ENCODE measurements at places on chromosomes 2 and 18. TPM values are rescaled to one million over a fixed set of nuclear protein-coding genes. Genes with fewer than 3 reads are reported as not detected.

DNA sequence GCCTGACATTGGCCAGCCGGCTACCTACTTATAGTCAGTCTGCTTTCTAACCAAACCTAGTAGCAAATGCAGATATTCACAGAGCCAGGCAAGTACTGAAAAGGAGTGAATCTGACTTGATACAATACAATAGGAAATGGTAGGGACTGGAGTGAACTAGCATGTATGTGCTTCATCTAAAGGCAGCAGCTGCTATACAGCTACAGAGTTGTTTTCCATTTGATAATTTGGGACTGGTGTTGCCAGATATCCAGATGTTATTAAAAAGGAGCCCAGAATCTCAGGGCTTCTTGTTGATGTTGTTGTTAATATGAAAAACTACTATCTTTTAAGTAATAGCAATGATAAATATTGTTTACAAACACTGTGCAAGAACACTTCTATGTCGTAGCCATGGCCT, 159.4 kb downstream of the BABAM2 start:
- DNase-seq, result peak; percentile 67

DNA sequence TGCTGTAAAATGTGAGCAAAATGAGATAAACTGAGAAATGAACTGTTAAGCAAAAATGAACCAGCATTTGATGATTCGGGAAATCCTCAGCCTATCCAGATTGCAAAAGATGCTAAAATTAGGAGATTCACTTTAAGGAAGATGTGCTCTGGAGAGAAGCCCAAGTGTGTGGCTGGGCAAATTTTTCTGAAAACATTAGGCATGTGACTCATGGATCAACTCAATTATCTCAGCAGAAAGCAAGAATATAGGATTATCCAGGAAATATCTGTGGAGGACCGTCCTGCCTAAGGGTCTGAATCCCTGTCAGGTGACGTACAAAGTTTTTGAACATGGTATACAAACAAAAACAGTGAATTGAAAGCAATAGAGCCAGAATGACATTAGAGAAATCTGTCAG, 1268.3 kb upstream of the TMEFF2 start:
- DNase-seq, result no peak

Gene CHPF
- total RNA-seq, result 35.9 TPM

DNA sequence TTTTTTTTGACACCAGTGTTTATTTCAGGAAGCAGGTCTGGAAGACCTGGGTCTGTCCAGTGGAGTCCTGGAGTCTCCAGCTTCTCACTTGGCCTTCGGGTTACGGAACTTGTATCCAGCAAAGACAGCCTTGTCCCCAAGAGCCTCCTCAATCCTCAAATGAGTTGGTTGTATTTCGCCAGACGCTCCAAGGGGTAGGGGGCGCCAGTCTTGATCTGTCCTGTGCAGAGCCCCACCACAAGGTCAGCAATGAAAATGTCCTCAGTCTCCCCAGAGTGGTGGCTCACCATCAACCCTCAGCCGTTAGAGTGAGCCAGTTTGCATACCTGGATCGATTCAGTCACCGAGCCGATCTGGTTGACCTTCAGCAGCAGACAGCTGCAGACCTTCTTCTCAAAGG, 21.9 kb downstream of the ASXL2 start:
- DNase-seq, result no peak

Gene SIX3
- not detected for total RNA-seq

- DNase-seq, result peak; percentile 77
Observed at GRCh38 chr2:28356095-28356911, 36.4 kb upstream of the FOSL2 start.

Gene LYPD6B
- total RNA-seq, result 12.3 TPM

DNA sequence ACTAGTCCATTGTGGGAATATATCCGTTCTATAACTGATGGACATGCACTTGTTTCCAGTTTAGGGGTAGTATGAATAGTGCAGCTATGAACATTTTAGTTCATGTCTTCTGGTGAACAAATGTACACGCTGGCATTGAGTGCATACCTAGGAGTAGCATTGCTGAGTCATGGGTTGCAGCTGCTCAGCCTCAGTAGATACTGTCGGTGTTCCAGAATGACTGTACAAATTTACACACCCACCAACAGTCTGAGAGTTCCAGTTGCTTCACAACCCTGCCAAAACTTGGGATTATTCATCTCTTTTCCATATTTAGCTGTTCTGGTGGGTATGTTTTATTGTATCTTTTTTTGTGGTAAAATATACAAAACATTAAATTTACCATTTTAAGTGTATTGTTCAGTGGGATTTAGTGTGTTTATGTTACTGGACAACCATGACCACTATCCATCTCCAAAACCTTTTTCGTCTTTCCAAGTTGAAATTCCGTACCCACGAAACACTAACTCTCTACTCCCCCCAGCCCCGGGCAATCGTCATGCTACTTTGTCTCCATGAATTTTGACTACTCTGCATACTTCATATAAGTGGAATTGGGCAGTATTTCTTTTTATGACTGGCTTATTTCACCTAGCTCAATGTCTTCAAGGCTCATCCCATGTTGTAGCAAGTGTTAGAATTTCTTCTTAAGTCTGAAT, 281.0 kb downstream of the PRKCE start:
- DNase-seq, result no peak

GRCh38 chr2:83528767-83529166, 930.3 kb downstream of the SUCLG1 start:
- no peak for DNase-seq

- DNase-seq, result no peak
Observed at GRCh38 chr2:197450465-197450864, 2.9 kb upstream of the COQ10B start.

Gene NEURL3
- total RNA-seq, result 0.10 TPM
